MG63 (cell line): ENCODE measurements at places on chromosomes 5 and 9. TPM values are rescaled to one million over a fixed set of nuclear protein-coding genes. Genes with fewer than 3 reads are reported as not detected.

Gene ACO1
- 27.9 and 29.2 TPM in 2 replicates for total RNA-seq

Gene EIF4E1B
- not detected in 2 replicates for total RNA-seq

- no peak for DNase-seq
These were observed 105.3 kb downstream of the SIL1 start for GRCh38 chr5:139092741-139093343.

DNA sequence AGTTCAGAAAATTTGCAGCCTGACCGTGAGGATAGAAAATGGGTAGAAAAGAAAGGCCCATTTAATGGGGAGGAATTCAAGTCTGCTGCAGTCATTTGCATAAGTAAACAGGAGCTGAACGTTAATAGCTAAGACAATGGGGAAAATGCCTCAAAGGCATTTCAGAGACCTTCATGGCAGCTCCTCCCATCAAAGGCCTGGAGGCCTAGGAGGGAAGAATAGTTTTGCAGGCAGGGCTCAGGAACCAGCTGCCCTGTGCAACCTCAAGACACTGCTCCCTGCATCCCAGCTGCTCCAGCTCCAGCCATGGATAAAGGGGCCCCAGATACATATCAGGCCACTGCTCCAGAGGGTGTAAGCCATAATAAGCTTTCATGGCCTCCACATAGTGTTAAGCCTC lies 32.2 kb upstream of the CDH18 start:
- DNase-seq: no peak

- DNase-seq: no peak
These were observed 731 bp downstream of the CAVIN4 start for GRCh38 chr9:100578610-100579009.
